Islet precursor cell (in vitro differentiated cells): ENCODE measurements at places on chromosomes 5 and 9.

DNA sequence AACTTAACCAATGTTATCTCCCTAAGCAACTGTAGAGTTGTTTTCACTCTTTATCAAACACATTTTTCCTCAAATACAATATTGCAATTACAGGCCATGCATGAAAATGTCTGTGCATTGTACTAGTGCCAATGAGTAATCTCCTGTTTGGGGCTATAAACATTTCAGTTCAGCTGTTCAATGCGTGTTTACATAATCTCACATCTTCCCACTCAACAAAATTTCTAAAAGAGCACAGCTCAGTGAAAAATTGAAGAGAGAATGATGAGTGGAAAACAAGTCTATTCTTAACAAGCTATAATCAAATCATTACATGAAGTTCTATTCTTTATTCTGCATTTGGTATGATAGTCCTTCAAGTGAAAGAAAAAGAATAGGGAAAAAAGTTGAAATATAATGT is 780.5 kb upstream of the CDH9 start:
- no peak for DNase-seq

GRCh38 chr5:6036006-6036405 is 342.3 kb downstream of the MED10 start:
- DNase-seq, result no peak

DNA sequence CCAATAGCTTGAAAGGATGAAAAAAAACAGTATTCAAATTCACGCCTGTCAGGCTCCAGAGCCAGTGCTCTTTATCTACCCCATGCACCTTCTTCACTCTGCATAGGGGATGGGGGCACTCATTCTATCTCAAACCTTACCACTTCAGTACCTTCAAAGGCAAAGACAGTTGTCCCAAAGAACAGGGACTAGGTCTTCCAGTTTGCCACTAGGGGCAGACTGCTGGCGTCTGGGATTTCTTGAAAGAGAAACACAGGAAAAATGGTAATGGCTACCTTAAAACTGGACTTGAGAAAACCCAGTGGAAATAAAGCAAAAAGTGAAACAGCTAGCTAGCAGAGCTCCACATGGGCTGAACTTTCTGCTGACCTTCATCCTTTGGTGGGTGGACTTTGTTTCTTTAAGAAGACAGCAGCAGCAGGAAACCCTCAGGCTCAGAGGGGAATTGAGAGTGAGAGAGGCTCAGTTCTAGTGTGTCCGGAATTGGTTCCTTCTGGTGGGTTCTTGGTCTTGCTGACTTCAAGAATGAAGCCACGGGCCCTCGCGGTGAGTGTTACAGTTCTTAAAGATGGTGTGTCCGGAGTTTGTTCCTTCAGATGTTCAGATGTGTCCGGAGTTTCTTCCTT is 41.0 kb upstream of the SLC36A1 start:
- DNase-seq, result no peak

DNA sequence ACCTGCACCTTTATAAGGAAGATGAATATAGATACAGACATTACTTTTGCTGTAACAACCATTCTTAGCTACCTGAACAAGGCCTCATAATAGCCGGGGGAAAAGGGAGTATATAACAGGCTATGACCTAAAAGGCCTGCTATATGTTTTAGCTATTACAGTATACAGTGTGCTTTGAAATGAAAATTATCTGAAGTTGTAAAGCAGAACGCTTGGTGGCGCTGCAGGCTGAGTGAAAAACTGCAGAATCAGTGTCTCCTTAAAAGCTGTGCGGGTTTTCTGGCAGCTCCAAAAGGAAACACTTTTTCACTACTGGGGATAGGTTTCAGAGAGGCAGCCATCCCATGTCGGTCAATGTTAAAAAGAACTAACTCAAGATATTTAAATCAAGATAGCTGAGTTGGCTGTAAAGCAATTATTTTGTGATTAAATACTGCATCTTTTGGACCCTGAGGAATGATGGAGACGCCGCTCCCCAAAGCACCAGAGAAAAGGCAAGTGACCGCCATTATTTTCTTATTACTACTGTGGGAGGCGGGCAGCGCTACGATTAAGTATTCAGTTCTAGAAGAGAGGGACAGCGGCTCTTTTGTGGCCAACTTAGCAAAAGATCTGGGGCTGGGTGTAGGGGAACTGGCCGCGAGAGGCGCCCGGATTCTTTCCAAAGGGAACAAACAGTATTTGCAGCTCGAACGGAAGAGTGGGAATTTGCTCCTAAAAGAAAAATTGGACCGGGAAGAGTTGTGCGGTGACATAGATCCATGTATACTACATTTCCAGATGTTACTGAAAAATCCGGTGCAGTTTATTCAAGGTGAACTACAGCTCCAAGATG is 5.9 kb downstream of the PCDHB6 start:
- no peak for DNase-seq

DNA sequence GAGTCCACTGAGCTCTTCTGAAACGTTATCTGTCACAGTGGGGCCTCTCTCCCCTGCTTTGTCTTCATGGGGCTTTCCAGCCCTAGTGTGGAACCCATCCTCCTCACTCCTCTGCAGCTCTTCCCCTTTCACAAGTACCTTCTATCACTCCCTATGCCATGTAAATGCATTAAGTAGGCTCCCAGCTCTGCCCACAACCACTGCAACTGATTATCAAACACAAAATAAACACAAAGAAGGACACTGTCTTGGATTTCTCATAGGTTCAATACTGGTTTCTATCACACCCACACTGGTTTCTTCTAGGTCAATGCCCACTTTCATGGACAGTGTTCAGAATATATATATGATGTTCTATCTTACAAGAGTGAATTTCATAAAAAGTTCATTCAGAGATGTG is 139.4 kb downstream of the GNAQ start:
- no peak for DNase-seq

- peak; percentile 77 for DNase-seq
These were observed 59.3 kb downstream of the FSTL4 start for GRCh38 chr5:133552925-133553525.

DNA sequence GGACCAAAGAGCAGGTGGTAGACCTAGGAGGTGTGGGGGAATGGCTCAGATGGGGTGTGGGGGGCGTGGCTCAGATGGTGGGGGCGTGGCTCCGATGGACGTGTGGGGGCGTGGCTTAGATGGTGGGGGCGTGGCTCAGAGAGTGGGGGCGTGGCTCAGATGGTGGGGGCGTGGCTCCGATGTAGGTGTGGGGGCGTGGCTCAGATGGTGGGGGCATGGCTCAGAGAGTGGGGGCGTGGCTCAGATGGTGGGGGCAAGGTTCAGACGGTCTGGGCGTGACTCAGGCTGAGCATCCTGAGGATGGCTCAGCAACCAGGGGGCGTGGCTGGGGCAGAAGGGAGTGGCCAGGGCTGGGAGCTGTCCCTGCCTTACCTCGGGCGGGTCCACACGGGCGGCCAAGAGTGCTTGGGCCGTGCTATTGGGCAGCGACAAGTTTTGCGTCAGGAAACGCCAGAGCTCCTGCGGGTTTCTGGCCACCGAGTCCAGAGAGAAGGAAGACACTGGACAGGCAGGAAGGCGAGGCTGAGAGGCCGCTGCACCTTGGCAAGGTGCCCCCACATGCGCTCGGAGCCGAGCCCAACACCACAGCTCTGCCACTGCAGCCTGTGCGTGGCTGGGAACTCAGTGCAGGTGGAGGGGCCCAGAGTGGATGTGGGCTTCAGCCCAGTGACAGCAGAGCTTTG is 5.9 kb downstream of the ABCA2 start:
- peak; percentile 89 for DNase-seq

GRCh38 chr9:15967068-15967467 is 414.2 kb downstream of the CCDC171 start:
- no peak for DNase-seq

- DNase-seq, result no peak
These were observed at the start of gene CFAP157 for GRCh38 chr9:127706836-127707241. TSS of gene CFAP157 (plus strand) at chr9:127706988. CDS start at chr9:127707032, 44 bp downstream.

- DNase-seq, result no peak
These were observed 1.1 kb upstream of the ANXA2R start for GRCh38 chr5:43041110-43041668.

DNA sequence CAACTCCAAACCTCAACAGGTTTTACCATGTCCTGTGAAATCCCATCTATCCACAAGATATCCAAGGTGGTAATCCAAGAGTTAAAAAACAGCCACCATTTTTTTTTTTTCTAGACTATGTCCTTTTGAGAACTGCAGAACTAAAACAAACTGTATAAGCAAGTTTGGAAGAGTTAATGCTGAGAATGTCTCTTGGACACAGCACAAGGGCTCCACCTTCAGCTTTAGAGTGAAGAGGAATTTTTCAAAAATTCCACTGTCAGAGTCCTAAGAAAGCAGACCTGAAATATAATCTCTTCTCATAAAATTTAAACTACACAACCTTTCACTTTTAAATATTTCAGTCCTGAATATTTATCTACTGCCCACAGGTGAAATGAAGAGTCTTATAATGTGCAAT is 167.8 kb upstream of the CCNG1 start:
- DNase-seq, result no peak

- no peak for DNase-seq
These were observed 131.3 kb downstream of the PDZD2 start for GRCh38 chr5:31770132-31770720.

GRCh38 chr5:133467826-133468463 is 144.4 kb downstream of the FSTL4 start:
- DNase-seq, result peak; percentile 53

GRCh38 chr5:163502521-163502920 is 2.9 kb upstream of the MAT2B start:
- DNase-seq, result no peak

DNA sequence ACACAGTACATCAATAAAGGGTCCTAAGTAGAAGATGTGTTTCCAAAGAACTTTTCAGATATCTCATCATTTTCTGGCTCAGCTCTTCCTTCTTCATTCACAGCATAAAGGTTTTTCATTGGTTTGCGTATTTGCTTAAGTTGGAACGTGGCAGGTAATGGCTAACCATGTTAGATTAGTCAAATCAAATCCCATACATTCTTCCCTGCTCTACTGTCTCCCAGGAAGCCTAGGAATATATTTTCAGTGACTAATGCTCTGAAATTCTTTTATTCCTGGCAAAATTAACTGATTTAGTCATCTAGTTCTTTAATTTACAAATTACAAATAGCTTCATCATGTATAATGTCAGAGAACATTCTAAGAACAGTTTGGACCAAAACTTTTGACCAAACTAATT is 99.6 kb upstream of the TMEM161B start:
- DNase-seq, result no peak

DNA sequence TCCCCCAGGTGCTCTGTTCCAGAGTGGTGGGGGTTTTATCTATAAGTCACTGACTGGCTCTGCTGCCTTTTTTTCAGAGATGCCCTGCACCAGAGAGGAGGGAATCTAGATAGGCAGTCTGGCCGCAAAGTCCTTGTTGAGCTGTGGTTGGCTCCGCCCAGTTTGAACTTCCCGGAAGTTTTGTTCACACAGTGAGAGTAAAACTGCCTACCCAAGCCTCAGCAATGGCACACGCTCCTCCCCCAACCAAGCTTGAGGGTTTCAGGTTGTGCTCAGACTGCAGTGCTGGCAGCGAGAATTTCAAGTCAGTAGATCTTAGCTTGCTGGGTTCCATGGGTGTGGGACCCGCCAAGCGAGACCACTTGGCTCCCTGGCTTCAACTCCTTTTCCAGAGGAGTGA is 1428.6 kb downstream of the MAT2B start:
- no peak for DNase-seq

- DNase-seq, result peak; percentile 61
These were observed 91.1 kb upstream of the RNF180 start for GRCh38 chr5:64074533-64074932.

DNA sequence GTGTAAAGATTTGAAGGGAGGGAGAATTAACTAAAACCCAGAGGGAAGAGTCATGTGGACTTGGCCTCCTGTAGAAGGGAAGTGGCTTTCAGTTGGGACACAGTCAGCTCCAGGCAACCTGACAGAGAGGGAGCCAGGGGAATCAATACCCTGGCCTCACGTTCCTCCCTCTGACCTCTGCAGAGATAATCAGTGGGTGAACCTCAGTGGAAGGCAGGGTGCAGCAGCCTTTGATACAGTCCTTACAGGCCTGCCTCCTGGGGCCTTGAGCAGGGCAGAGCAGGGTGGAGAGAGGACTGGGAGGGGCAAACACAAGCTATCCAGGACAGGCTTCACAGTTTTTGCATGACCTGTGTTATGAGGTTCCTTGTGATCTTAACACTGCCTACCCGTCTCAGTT is 61.9 kb upstream of the GPBP1 start:
- DNase-seq, result no peak

- peak; percentile 88 for DNase-seq
These were observed 18.4 kb upstream of the ERCC6L2 start for GRCh38 chr9:95857124-95857523.

DNA sequence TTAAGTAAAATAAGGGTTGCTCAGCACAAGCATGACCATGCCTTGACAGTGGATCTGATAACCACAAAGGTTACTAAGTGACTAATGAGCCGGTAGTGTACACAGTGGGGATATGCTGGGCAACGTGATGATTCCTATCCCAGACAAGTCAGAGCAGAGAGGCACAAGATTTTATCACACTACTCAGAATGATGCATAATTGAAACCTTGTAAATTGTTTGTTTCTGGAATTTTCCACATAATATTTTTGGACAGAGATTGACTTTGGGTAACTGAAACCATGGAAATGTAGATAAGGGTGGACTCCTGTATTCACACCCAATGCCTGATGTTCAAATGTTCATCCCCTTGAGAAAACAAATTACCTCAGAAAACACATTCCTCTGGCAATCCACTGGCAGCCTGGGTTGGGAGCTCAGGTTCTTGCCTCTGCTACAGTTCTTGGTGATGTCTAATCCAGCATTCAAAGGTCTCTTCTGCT is 16.2 kb upstream of the ERAP1 start:
- peak; percentile 71 for DNase-seq

DNA sequence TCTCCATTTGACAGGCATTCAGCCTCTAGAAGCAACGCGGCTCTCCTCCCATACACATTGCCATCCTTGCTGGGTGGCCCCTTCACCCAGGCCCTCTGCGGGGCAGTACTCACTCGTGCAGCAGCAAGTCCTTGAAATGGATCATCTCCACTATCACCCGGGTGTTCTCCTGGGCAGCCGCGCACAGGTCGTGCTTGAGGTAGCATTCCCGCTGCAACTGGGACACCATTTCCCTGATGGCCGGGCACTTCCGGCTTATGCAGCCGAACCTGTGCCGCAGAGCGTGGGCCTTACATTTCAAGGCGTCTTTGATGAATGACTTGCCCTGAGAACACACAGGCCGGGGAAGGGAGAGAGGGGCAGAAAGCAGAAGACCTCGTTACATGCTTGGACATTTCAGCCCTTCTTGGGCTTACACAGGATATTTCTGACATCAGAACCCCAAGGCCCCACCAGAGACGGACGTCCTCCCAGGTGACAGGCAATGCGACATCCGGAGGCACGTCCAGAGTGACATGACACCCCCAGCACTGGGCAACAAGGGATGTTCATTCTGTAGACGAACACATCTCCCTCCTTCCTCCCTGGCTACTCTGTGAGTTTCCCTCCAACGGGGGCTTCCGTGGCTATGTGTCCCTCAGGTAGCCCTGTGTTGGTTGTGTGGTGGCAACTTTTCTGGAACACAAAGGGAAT is 5.0 kb downstream of the STC2 start:
- DNase-seq, result no peak

- DNase-seq, result no peak
These were observed 74.2 kb upstream of the SUSD1 start for GRCh38 chr9:112249277-112249676.

- no peak for DNase-seq
These were observed 85.4 kb downstream of the NTRK2 start for GRCh38 chr9:84754881-84755280.

- no peak for DNase-seq
These were observed 19.6 kb downstream of the TENT4A start for GRCh38 chr5:6732634-6733410.
